CD4-positive, alpha-beta T cell treated with Interferon gamma for 1 hour (primary cell): ENCODE measurements at places on chromosomes 2 and 18.

DNA sequence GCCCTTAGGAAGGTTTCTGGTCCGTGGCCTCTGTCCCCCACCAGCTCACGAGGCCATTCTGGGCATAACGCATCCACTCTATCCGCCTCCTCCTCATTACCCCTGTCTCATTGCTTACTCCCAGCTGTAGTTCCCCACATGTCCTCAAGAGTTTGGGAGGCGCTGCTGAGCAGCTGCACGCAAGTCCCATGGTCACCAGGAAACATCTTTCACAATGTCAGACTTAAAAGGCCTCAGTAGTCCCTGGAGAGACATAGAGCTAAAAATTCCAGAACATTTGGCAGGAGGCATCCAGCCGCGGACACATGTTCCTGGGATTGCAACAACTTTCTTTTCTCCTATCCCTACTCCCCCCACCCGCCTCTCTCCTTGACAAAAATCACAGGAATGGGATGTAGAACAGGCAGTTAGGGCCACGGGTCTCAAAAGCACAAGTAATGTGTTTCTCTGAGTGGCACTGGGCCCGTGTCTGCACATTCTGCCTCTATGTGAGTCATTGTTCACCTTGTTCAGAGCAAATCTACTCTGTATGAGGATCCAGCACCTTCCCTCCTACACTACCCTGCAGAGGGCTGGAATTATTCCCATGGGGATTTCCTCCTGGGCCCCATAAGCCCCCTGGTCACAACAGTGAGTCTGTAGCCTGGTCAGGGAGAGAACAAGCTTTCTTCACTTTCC lies 8.1 kb downstream of the LBH start:
- DNase-seq, result peak; percentile 73

DNA sequence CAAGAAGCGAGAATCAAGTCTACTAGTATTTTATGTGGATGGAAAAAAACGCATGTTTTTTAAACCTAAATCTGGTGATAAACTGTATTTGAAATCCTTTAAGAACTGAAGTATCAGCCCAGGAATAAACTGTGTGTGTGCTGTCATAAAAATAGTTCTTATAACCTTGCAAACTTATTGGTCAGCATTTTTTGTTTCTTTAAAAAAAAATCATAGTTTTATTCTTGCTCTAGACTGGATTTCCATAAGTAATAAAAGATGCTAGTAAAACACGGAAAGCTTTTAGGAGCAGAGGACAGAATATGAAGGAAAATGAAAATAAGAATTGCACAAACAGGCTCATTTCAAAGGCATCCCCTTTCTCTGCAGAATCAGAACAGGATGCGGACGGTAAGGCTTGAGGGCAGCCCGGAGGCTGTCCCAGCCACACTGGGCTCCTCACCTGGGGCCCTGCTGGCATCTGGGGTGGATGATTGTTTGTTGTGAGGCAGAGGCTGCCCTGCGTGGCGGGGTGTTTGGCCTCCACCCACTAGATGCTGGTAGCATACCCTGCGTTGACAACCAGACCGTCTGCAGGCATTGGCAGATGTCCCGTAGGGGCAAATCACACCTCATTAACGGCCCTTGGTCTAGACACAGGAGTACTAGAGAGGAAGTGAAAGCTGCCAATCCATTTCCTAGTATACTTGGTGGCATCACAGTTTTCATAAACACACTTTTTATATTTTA lies 52.5 kb downstream of the MBP start:
- DNase-seq, result peak; percentile 81

DNA sequence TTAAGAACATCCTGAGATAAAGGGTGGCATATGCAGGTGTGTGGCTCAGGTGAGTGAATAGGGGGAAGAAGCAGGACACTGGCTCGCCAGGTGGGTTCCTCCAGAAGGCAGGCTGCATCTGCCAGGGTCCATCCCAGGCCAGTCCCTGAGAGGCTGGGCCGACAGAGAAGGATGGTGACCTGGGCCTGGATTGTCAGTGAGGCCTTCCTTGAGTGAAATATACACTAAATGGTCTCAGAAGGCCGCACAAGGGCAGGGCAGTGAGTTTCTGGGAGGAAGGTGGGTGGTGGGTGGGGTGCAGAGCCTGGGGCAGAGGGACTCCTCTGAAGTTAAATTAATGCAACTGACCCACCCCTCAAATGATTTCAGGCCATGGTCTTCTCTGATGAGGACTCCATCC lies 182.1 kb downstream of the ANKRD30B start:
- no peak for DNase-seq

- no peak for DNase-seq
Observed at GRCh38 chr2:59538398-59538911, 1015.0 kb downstream of the BCL11A start.

GRCh38 chr18:39191931-39192330 lies 1626.3 kb upstream of the CELF4 start:
- no peak for DNase-seq

- no peak for DNase-seq
Observed at GRCh38 chr2:66171530-66171929, 263.4 kb upstream of the MEIS1 start.

GRCh38 chr18:64714086-64714485 lies 565.2 kb upstream of the LINC00305 start:
- no peak for DNase-seq

DNA sequence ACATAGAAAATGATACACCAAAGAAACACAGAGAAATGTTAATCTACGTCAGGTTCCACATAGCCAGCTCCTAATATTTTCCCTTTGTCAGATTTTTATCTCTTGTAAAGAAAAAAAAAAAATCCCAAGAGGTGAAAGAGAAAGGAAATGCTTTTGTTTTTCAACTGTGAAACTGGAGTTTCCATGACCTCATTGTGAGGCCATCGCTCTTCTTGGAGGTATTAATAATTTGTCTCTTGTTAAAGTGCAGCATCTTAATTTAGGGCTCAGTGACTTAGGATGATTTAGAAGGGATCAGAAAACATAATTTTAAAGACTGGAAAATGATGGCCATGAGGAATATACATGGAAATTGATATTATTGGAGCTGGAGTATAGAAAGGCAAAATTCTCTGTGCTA lies 21.7 kb downstream of the ARHGAP28 start:
- no peak for DNase-seq

GRCh38 chr2:110816404-110817365 lies 84.3 kb downstream of the ACOXL start:
- no peak for DNase-seq

DNA sequence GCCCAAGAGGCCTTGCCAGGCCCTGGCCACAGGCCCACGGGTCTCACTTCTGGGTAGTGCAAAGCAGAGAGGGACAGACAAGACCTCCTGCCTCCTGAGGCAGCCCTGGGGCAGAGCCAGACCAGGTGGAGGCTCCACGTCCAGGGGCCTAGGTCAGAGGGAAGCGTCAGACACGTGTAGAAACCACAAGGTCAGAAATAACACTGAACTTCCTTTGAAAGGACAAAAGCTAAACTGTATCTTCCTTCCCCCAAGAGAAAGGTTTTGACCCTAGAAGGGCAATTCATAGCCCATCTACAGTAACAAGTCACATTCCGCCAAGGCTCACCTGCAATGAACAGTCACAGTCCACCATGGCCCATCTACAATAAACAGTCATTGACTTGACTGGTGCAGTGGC lies 17.9 kb downstream of the SDC1 start:
- no peak for DNase-seq

GRCh38 chr18:57435846-57436190 lies 644 bp downstream of the ONECUT2 start:
- DNase-seq, result no peak

DNA sequence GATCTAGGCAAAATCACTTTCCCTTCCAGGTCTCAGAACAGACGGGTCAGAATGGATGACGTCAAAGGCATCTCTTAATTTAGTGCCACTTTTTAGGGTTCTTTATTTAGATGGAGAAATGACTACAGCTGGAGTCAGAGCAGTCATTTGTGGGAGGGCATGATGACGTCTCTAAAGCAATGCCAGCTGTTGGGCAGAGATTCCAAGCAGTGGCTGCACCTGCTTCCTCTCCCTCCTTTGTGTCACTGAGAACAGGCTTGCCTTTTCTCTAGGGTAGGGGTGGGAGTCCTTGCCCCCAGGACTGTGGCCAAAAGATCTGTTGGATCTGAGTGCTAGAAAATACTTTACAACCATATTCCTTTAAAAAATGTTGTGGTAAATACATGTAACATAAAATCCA lies 28.7 kb upstream of the SKOR2 start:
- no peak for DNase-seq

DNA sequence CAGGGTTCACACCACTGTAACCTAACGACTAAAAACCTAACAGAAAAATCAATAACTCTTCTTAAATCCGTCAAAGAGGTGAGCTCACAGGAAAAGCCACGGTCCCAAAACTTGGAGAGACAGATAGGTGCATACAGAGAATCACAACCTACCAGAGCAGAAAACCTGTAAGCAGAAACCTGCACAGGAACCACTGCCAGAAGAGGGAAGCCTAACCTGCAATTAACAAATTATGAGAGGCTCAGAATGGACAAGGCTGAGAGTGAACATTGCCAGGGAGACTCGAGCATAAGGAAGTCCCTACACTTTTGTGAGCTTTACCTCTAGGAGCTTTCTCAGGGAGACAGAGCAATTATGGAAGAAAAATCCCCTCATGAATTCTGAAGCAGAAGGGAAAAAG lies 156.2 kb upstream of the NETO1 start:
- no peak for DNase-seq
